ENCODE measurements at places on chromosomes 11 and 22.

GRCh38 chr11:63942803-63943202 lies 4.0 kb downstream of the NAA40 start:
- DNase-seq, result no peak

GRCh38 chr22:16955678-16956210 lies 52.3 kb downstream of the GAB4 start:
- DNase-seq, result peak; percentile 26

DNA sequence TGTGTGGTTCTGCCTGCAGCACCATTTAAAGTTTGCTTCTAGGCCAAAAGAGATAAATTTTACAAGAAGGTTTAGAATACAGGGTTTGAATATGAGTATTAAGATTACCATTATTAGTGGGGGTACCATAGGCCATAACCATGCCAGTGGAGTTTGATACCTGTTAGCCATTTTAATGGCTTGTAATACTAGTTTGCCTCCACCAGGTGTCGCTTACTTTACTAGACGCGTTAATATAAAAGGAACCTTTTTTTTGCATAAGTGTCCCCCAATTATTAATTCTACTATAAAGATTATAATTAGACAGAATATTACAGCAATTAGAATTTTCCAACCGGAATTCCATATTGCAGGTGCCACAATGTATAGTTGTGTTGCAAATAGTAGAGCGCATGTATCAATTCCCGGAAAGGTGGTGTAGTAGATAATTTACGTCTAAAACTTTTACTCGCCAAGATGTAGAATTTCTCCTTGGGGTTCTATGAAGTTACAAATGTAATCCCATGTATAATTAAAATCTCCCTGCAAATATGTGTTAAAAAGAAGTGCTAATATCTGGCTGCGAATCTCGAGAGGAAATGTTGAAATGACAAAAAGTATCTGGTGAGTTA lies 16.1 kb downstream of the MS4A6E start:
- DNase-seq, result peak; percentile 39

DNA sequence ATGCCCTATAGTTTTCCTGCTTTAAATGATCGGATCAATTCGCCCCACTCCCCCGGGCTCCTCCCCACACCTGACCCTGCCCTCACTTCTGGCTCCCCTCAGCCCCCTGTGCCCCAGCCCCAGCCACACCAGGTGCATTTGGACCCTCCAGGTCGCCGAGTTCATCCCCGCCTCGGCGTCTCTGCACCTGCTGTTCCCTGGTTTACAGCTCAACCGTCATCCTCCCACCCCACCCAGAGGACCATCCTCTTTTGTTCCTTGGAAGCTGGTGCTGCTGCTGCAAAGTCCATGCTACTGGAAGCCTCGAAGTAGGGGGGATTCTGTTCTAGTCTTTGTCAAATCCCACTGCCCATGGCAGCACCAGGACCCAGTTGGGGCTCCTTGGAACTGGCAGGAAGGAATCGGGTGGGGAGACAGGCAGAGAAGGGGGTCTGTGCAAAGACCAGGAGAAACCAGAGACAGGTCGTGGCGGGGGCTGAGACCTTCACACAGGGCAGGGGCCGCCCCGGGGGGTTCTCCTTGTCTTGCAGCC lies 4.5 kb upstream of the MUC5B start:
- no peak for DNase-seq

DNA sequence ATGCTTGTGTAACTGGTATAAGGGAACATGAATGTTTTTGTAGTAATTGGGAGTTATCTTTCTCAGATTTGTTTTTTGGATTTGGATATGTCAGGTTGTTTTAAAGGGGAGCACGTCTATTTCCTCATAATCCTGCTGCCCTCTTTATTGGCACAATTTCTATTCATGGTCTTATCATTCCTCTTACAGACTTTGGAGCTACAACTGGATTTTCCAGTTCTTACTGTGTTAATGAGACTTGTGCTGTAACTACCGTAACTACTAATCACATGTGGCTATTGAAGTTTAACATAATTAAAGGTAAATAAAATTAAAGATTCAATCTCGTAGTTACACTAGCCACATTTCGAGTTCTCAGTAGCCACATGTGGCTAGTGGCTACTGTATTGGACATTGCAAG lies 1.9 kb downstream of the FDX1 start:
- no peak for DNase-seq

DNA sequence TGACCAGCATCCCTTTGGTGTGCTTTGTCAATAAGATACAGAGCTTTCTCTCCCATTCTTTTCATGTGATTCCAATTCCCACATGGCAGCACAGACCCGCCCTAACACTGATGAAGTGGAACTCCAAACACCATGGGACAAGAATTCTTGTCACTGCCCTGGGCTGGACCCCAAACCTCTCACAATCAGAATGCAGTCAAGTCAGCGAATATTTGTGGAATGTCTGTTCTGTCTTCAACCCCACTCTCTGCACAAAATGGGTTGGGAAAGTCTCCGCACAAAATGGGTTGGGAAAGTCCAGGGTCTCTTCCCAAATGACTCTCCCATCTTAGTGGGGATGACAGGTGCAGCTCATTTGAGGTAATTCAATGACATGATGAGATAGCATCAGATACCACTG lies 138.9 kb upstream of the TEAD1 start:
- no peak for DNase-seq

- no peak for DNase-seq
Observed at GRCh38 chr11:122165607-122166371, 49.8 kb upstream of the BLID start.

DNA sequence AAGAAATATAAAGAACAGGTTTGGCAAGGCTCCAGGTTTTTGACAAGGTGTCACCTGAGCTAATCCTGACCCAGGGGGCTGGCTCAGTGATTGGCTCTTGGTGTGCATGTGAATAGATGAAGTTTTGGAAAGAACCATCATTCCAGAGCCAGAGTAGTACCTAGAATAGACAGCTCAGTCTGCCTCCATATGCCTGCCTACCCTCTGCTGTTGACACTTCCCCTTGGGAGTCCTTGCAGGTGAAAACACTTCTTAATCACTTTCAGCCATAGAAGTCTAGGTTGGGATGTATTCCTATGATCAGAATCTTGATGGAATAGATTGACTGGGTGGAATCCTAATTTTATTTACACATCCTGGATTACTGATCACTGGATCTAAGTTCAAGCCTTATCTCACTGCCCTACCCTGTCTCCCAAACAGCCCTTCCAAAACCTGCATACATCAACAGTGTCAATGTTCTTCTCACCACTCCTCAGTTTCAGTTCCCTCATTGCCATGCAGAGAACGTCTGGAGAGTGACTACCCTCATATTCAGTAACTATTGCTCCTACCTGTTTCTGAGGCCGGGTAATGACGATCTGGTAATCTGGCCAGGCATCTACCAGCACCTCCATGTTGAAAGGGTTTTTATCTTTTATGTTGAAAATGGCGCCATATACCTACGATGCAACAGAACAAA lies 6.7 kb downstream of the GLYATL2 start:
- DNase-seq, result no peak

GRCh38 chr22:31962387-31963125 lies 18.2 kb downstream of the YWHAH start:
- DNase-seq, result no peak

GRCh38 chr11:67371189-67371910 lies 2.0 kb downstream of the CLCF1 start:
- no peak for DNase-seq

- DNase-seq, result peak; percentile 74
Observed at GRCh38 chr11:64489831-64490441, 101.1 kb upstream of the SLC22A12 start.

DNA sequence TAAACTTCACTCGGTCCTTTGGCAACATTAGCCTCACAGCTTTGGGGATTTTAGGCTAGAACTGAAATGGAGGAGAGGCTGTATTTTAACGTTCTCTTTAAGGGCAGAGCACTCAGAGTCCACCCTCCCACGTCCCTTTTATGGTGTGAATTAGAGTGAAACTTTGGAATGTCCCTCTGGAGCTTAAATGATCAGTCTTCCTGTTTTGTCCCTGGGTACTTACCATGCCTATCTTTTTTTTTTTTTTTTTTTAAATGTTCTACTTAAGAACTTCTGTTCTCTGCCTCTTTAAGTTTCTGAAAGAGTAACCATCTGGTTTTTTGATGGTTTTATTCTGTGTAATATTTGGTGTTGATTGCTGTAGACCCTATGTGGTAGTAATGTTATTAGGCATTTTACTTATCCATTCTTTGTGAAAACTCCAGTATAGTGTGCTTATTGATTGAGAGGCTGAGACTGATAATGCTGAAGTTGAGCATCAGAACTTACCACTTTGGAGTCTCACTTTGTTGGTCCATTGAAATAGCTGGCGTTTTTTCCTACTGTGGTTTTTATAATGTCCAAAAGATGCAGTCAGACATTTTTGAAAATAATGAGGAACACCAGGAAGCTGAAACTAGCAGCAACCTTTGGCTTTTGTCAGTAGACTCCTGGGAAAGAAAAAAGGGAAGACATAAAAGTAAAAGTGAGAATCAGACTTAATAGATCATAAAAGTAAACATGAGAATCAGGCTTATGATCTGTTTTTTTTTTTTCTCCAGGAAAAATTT lies 11.6 kb downstream of the UVRAG start:
- no peak for DNase-seq

DNA sequence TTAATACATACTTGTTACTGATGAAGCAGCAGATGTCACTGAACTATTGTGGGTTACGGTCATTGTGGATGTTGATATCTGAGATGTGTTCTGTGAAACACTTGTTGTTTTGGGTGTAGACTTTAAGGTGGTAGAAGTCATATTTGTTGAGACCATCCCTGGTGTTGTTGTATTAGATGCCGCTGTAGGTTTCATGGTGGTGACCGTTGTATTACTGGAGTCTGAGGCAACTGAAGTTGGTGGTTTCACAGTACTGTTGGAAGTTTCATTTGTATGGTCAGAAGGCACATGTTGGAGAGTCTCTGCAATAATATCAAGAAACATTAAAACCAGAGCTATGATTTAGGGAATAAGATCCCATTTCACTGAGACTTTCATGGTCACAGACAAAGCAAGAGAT lies 50.7 kb downstream of the TMEM123 start:
- no peak for DNase-seq

GRCh38 chr22:49650336-49651241 lies 177.1 kb downstream of the BRD1 start:
- no peak for DNase-seq

GRCh38 chr11:117914398-117914761 lies 14.8 kb downstream of the TMPRSS13 start:
- DNase-seq, result no peak

DNA sequence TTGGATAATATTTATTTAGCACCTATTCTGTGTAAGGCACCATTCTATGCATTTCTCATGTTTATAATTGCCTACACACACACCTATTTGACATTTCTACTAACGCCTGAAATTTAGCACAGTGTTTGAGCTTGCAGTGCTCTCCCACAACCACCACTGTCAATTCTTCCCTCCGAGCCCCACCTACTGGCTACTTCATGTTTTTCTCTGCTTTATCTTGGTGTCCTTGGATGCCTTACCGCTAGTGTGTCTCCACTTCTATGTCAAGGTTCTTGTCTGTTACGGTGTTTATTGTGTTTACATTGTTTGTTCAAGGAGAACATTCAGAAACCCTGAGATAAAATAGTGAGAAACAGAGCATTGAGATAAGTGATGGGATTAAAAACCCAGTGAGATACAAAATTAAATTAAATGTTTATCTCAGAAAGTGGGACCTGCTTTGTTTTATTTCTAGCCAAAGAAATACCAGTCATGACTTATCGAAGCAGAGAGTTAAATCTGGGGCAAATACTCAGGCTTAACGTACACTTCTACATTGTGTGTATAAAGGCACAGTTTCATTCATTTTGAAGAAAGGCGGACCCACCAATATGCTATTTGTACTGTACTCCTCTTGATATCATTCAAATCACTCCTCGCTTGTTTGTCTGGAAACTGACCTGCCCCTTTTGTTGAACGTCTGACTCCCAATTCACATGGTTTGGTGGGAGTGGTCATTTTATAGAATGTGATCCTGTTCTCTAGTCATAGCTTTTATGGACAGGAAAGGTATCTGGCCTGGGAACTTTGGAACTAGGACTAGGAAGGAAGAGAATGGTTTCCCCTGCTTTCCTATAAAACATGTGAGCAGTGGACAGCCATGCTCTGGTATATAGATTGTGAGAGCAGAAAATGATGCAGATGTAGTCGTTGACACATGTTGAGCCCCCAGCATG lies 39.2 kb upstream of the SLC36A4 start:
- DNase-seq, result peak; percentile 64

- DNase-seq, result no peak
Observed at GRCh38 chr11:111387363-111387762, 8.3 kb upstream of the POU2AF1 start.

- DNase-seq, result peak; percentile 75
Observed at GRCh38 chr22:24592058-24592850, 619 bp downstream of the LRRC75B start.

- DNase-seq, result no peak
Observed at GRCh38 chr11:102724904-102725500, at the start of gene MMP8. MMP8 (minus strand) TSS chr11:102724954; CDS start chr11:102724855, 99 bp downstream.

DNA sequence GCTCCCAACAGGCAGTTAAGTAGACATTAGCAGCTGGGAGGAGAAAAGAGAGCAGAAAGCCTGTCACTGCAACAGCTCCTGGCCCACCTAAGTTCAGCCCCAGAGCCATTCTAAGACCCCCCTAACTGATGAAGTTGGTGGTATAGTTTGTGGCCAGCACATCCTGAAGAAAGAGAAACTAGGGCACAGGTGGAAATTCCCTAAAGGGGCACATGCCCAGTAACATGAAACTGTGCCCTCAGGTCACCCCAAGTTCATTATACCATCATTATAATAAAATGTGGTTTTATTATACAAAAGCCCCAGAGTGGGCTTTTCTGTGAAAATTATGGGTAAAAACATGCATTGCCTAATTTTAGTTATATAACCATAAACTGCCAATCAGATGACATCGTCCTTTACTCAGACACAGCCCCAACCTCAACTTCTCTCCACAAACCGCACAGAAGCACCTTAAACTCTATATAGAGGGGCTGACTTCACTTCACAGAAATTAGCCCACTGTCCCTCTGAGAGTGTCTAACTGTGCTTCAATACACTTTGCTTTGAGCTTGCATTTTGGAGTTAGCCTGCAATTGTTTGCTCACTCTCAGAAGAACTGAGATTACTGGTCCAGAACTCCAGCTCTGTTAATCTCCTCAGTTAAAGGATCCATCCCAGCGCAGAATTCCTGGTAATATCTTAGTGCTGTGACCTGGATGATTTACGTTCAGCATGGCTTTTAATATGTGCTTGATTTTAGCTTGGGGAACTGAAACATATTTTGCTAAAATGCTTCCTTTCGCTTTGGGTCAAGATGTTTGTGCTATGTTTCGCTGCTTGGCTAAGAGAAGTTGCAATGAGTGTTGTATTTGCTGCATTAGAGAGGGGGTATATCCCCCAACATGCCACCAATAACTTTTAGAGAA lies 1.8 kb upstream of the APOL3 start:
- no peak for DNase-seq

Data from testis (tissue), 5 donors.